ENCODE measurements at places on chromosomes 4 and X. TPM values are rescaled to one million over a fixed set of nuclear protein-coding genes. Genes with fewer than 3 reads are reported as not detected.

INTU gene
- total RNA-seq: 2.5 TPM

SH3D19 gene
- total RNA-seq: 265 TPM

MAGIX gene
- 0.19 TPM for total RNA-seq

GEMIN8 gene
- 38.7 TPM for total RNA-seq

C4orf17 gene
- total RNA-seq: not detected

TCEAL6 gene
- not detected for total RNA-seq

FNIP2 gene
- total RNA-seq: 12.1 TPM

ANXA5 gene
- 546 TPM for total RNA-seq

PF4V1 gene
- total RNA-seq: 2.6 TPM

CCSER1 gene
- total RNA-seq: not detected

HMGN5 gene
- 2.2 TPM for total RNA-seq

Data from cardiac ventricle fibroblast (primary cell).